CD4-positive, alpha-beta T cell treated with Interleukin-2 at 100 ng/mL for 4 hours (primary cell): ENCODE measurements at places on chromosomes 11 and 22.

GRCh38 chr11:112977755-112978154 is 16.5 kb downstream of the NCAM1 start:
- no peak for DNase-seq

GRCh38 chr11:59899532-59899931 is 20.9 kb downstream of the OOSP3 start:
- no peak for DNase-seq

GRCh38 chr11:134409552-134410429 is 2.3 kb downstream of the B3GAT1 start:
- no peak for DNase-seq

- no peak for DNase-seq
Observed at GRCh38 chr11:129910360-129910759, 15.0 kb upstream of the NFRKB start.

DNA sequence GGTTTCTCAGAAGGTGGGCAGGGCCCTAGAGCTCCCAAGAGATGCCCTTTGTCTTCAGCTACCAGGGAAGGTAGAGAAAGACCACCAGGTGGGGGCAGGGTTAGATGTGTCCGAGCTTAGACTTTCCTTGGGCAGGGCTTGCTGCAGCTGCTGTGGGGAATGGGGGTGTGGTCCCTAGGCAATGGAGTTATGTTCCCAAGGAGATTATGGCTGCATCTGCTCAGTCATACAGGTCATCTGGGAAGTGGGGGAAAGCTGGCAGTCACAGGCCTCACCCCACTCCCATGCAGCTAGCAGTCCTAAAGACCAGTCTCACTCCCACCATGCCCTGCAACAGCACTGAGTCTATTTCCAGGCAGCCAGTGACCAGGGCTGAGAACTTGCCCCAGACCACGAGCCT is 29.5 kb downstream of the MMP27 start:
- no peak for DNase-seq

- DNase-seq = no peak
Observed at GRCh38 chr11:74559934-74560309, 32.5 kb upstream of the POLD3 start.

- no peak for DNase-seq
Observed at GRCh38 chr22:45648301-45649117, 23.1 kb upstream of the ATXN10 start.

DNA sequence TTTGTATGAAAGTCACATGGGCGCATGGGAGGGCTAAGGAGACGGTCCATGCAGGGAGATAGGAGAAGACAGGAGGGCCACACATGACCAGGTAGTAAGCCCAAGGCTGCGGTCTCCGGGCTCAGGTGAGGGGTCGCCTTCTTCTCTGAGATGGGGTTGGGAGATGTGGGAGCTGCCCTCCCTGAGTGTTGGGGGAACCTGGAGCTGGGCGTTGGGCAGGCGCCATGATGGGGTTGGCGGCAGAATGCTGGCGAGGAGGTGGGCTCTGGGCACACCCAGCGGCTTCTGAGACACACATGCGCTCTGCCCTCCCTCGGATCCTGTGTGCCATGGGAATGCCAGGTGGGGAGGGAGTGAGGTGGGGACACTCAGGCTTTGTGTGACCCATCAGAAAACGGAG is 254.8 kb downstream of the TBC1D22A start:
- no peak for DNase-seq
